Aorta (tissue), 5 donors: ENCODE measurements at places on chromosomes 5 and 9. TPM values are rescaled to one million over a fixed set of nuclear protein-coding genes. Genes with fewer than 3 reads are reported as not detected.

- no peak for DNase-seq
These were observed 16.4 kb upstream of the GADD45G start for GRCh38 chr9:89588271-89588879.

- no peak for DNase-seq
These were observed 182.0 kb upstream of the PPP1R26 start for GRCh38 chr9:135297456-135298075.

GARIN3 gene
- not detected for total RNA-seq

RAI14 gene
- 99.8 TPM for total RNA-seq
